Endodermal cell (in vitro differentiated cells): ENCODE measurements at places on chromosomes 1 and 21. TPM values are rescaled to one million over a fixed set of nuclear protein-coding genes. Genes with fewer than 3 reads are reported as not detected.

- no peaks in the 10 kb centered on the region for H3K36me3 ChIP-seq
- no peak overlapping the region for H3K27ac ChIP-seq
- H3K27me3 ChIP-seq, result peaks cover 17% of the 10 kb centered on the region
- no peak overlapping the region for H3K4me3 ChIP-seq
Measured at GRCh38 chr1:172883844-172884243, 166.9 kb downstream of the TNFSF18 start.

The PGBD5 gene
- 0.84 to 1.3 TPM (median 1.2 TPM) in 3 replicates for total RNA-seq

- H3K36me3 ChIP-seq, result peaks cover 8% of the 10 kb centered on the region
- no peak overlapping the region for H3K4me3 ChIP-seq
- peaks cover 17% of the 10 kb centered on the region for H3K4me1 ChIP-seq
- peak; percentile 51 for DNase-seq
- H3K27me3 ChIP-seq, result no peaks in the 10 kb centered on the region
- H3K27ac ChIP-seq, result peak overlapping the region; percentile 10
Measured at GRCh38 chr1:50568782-50569181, 145.5 kb upstream of the DMRTA2 start.

The FNDC10 gene
- 8.2 to 10.8 TPM (median 10.6 TPM) in 3 replicates for total RNA-seq

DNA sequence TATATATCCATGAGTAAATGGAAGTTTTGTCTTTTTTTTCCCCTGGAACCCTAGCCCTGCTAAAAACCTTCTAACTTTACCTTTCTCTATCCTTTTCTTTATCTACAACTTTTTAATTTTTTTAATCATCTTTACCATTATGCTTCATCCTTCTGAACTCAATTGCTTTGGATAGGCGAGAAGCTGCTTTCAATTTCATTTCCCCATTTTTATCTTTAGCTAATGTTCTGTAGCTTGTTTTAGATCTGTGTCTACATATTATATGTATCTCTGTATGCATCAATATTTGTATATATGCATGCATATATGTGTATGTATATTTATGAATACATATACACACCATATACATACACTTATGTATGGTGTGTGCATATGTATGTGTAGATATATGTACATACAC is 57.4 kb downstream of the PTPRC start:
- H3K27ac ChIP-seq, result no peak overlapping the region
- H3K36me3 ChIP-seq, result no peaks in the 10 kb centered on the region
- no peaks in the 10 kb centered on the region for H3K4me1 ChIP-seq
- H3K27me3 ChIP-seq, result no peaks in the 10 kb centered on the region
- no peak for DNase-seq

DNA sequence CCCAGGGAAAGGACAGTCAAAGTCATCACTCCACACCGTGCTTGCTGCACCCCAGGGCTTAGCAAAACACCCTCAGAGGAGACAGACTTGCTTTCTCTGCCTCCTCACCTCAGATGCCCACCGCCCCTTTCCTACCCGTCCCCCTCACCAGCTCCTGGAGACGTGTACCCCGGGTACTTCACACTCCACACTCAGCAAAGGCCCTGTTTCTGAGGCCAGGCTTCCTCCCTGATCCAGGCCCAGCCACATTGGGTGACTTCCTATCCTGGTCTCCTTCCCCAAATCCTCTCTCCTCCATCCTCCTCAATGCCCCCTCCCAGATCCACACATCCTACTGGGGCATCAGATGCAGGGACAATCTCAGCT is 116.7 kb downstream of the DMRTB1 start:
- H3K4me3 ChIP-seq, result no peak overlapping the region
- H3K27ac ChIP-seq, result no peak overlapping the region
- no peaks in the 10 kb centered on the region for H3K36me3 ChIP-seq
- H3K27me3 ChIP-seq, result no peaks in the 10 kb centered on the region
- H3K4me1 ChIP-seq, result peaks cover 8% of the 10 kb centered on the region
- peak; percentile 31 for DNase-seq

GRCh38 chr1:159891275-159892157 is 8.4 kb downstream of the CFAP45 start:
- peak; percentile 94 for DNase-seq
- no peaks in the 10 kb centered on the region for H3K36me3 ChIP-seq
- H3K4me3 ChIP-seq, result no peak overlapping the region
- peaks cover 19% of the 10 kb centered on the region for H3K27me3 ChIP-seq

DNA sequence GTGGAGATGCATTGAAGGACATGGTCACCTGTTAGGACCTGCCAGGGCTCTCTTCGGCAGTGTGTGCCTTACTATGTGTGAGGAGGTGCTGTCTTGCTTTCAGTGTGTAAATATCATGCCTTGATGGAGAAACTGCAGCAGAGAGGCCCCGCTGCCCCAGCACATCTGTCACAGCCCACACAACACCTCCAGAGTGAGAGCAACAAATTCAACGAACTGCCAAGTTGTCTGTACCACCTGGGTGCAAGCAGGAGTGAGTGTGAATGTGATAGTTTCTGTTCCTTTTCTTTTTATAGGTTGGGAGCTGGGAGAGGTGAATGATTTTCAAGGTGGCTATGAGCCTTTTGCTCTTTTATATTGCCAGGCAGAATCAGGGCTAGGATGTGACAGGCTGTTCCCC is 114.6 kb upstream of the KIAA0040 start:
- H3K27me3 ChIP-seq, result no peaks in the 10 kb centered on the region
- no peak overlapping the region for H3K27ac ChIP-seq
- peaks cover 15% of the 10 kb centered on the region for H3K4me1 ChIP-seq
- no peaks in the 10 kb centered on the region for H3K36me3 ChIP-seq
- DNase-seq, result no peak

- H3K36me3 ChIP-seq, result peaks cover 33% of the 10 kb centered on the region
- no peaks in the 10 kb centered on the region for H3K27me3 ChIP-seq
- H3K4me1 ChIP-seq, result no peaks in the 10 kb centered on the region
- no peak overlapping the region for H3K4me3 ChIP-seq
- DNase-seq, result no peak
Measured at GRCh38 chr21:33840771-33841170, 74.8 kb downstream of the ATP5PO start.

GRCh38 chr1:32361674-32362473 is 411 bp downstream of the FAM229A start:
- no peak overlapping the region for H3K27ac ChIP-seq
- peaks cover 32% of the 10 kb centered on the region for H3K36me3 ChIP-seq
- H3K27me3 ChIP-seq, result no peaks in the 10 kb centered on the region
- DNase-seq, result peak; percentile 83

DNA sequence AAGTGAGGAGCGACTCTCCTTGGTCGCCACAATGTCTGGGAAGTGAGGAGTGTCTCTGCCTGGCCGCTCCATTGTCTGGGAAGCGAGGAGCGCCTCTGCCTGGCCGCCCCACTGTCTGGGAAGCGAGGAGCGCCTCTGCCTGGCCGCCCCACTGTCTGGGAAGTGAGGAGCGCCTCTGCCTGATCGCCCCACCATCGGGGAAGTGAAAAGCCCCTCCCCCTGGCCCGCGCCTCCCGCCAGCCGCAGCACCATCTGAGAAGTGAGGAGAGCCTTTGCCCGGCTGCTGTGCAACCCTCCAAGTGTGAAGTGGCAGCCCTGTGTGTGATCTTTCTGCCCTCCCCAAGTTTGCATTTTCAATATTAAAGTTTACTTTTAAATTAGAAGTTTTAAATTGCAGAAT is 95.0 kb upstream of the PPP2R5A start:
- H3K27ac ChIP-seq, result no peak overlapping the region
- no peak overlapping the region for H3K4me3 ChIP-seq
- DNase-seq, result no peak
- H3K4me1 ChIP-seq, result no peaks in the 10 kb centered on the region

- no peaks in the 10 kb centered on the region for H3K27me3 ChIP-seq
- H3K36me3 ChIP-seq, result peaks cover 74% of the 10 kb centered on the region
- H3K4me1 ChIP-seq, result peaks cover 4% of the 10 kb centered on the region
Measured at GRCh38 chr21:37424396-37424795, 57.8 kb downstream of the DYRK1A start.

The RHEX gene
- not detected in 3 replicates for total RNA-seq

DNA sequence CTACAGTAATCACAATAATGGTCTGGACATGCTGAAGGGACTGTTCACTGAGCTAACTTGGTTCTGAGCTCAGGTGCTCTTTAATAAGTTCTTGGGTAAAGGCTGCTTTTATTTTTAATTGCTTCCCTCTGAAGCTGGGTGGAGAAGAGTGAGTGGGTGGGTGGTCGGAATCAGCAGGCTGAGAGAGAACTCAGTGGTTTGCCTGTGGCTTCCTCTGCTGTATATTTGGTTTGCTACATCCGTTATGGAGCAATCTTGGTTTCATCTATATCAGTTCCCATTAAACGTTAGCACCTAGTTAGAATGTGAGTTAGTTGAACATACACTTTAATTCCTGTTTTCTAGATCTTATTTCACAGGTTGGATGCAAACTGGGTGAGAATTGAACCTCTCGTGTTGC is 23.3 kb downstream of the CNIH4 start:
- no peaks in the 10 kb centered on the region for H3K27me3 ChIP-seq
- no peak overlapping the region for H3K27ac ChIP-seq
- H3K4me3 ChIP-seq, result no peak overlapping the region
- H3K4me1 ChIP-seq, result no peaks in the 10 kb centered on the region

The EPHB2 gene
- 29.1 and 34.0 TPM in 2 replicates for total RNA-seq

GRCh38 chr1:224378855-224379631 is 22.4 kb downstream of the CNIH4 start:
- peaks cover 45% of the 10 kb centered on the region for H3K36me3 ChIP-seq
- no peak overlapping the region for H3K4me3 ChIP-seq
- DNase-seq, result no peak
- H3K27ac ChIP-seq, result peak overlapping the region; percentile 54

GRCh38 chr1:29835406-29835805 is 599.1 kb downstream of the PTPRU start:
- H3K27ac ChIP-seq, result no peak overlapping the region
- H3K36me3 ChIP-seq, result no peaks in the 10 kb centered on the region

The LAMC1 gene
- 47.9 to 68.4 TPM (median 56.0 TPM) in 3 replicates for total RNA-seq

- H3K4me1 ChIP-seq, result no peaks in the 10 kb centered on the region
- no peak for DNase-seq
- no peaks in the 10 kb centered on the region for H3K36me3 ChIP-seq
- H3K27ac ChIP-seq, result no peak overlapping the region
- H3K27me3 ChIP-seq, result no peaks in the 10 kb centered on the region
Measured at GRCh38 chr1:89790592-89790991, 30.2 kb upstream of the LRRC8D start.

The HMGCS2 gene
- total RNA-seq, result not detected in 2 replicates

- DNase-seq, result no peak
- H3K27ac ChIP-seq, result no peak overlapping the region
- H3K36me3 ChIP-seq, result no peaks in the 10 kb centered on the region
- no peak overlapping the region for H3K4me3 ChIP-seq
Measured at GRCh38 chr1:242886137-242886536, 361.6 kb upstream of the PLD5 start.

DNA sequence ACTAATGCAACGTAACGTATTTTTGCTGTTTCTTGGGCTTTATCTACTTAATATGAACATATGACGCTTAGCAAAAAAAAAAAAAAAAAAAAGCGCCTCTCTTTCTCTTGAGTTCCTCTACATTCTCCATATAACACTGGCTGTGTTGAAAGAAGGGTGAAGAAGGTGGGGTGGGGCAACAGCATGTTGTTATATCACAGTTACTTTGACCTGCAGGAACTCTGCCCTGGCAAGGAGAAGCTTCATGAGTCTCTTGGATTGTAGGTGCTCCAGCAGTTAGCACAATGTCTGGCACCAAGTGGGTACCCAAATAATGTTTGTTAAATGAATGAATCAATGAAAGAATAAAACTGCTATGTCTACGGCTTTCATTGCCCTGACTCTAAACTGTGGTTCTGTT is 162.6 kb downstream of the ATG4C start:
- no peaks in the 10 kb centered on the region for H3K36me3 ChIP-seq
- H3K27ac ChIP-seq, result no peak overlapping the region
- no peak overlapping the region for H3K4me3 ChIP-seq
- H3K27me3 ChIP-seq, result no peaks in the 10 kb centered on the region

The FAM229A gene
- total RNA-seq, result 6.3 and 6.8 TPM in 2 replicates

- no peaks in the 10 kb centered on the region for H3K27me3 ChIP-seq
- no peaks in the 10 kb centered on the region for H3K36me3 ChIP-seq
- peak; percentile 48 for DNase-seq
- peaks cover 10% of the 10 kb centered on the region for H3K4me1 ChIP-seq
Measured at GRCh38 chr1:63868268-63868781, 94.5 kb downstream of the ROR1 start.

The CASQ1 gene
- total RNA-seq, result 0.56 and 0.77 TPM in 2 replicates

- no peak overlapping the region for H3K4me3 ChIP-seq
- H3K27me3 ChIP-seq, result no peaks in the 10 kb centered on the region
Measured at GRCh38 chr1:185984113-185984836, 250.1 kb downstream of the HMCN1 start.

The HPDL gene
- 3.6 to 8.7 TPM (median 7.8 TPM) in 3 replicates for total RNA-seq

The CRNN gene
- not detected in 2 replicates for total RNA-seq

The SPRR1B gene
- total RNA-seq, result 1.1 TPM in 1 of 3 replicates, not detected in the others

GRCh38 chr1:203378556-203379245 is 27.8 kb upstream of the FMOD start:
- DNase-seq, result no peak
- H3K4me1 ChIP-seq, result no peaks in the 10 kb centered on the region
- H3K27me3 ChIP-seq, result no peaks in the 10 kb centered on the region
- no peaks in the 10 kb centered on the region for H3K36me3 ChIP-seq
- H3K27ac ChIP-seq, result no peak overlapping the region

DNA sequence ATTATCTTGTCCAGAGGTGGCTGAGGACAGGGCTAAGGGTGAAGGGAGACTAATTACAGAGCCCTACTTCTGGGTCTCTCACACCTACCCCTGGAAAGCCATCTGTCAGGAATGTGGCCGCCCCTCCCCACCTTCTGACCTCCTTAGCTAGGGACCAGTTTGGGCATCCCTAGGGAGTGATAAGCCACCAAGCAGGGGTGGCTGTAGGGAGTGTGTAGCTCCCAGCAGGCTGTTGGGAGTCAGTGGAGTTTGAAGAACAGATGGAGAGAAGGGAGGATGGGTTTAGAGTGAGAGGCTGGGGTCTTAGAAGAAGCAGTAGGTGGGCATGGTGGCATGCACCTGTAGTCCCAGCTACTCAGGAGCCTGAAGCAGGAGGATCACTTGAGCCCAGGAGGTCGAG is 808 bp upstream of the SERINC2 start:
- peaks cover 25% of the 10 kb centered on the region for H3K27me3 ChIP-seq
- no peak for DNase-seq
- no peak overlapping the region for H3K4me3 ChIP-seq
- no peak overlapping the region for H3K27ac ChIP-seq

DNA sequence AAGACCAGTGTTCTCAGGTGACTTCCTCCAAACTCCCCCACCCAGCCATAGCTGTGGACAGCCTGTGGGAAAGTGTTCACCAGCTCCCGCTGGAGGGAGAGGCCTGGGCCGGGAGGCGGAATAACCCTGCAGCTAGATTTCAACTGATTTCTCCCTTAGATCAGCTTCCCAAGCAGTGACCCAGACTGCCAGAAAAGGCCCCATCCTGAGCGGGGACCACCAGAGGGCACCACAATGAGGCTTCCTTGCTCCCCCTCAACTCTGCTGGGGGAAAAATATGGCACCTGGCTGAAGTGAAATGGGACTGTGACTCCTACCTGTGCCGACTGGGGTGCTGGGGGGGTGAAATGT is 50.8 kb downstream of the RHBG start:
- peaks cover 95% of the 10 kb centered on the region for H3K27me3 ChIP-seq
- H3K4me3 ChIP-seq, result peak overlapping the region; percentile 70
- no peak overlapping the region for H3K27ac ChIP-seq
- DNase-seq, result peak; percentile 91
- peaks cover 6% of the 10 kb centered on the region for H3K36me3 ChIP-seq

The MATN1 gene
- 0.18 TPM in 1 of 2 replicates, not detected in the other for total RNA-seq
